ENCODE measurements at places on chromosomes 2 and 18. TPM values are rescaled to one million over a fixed set of nuclear protein-coding genes. Genes with fewer than 3 reads are reported as not detected.

The SLC30A3 gene
- total RNA-seq = under 0.01 TPM

The RNF149 gene
- total RNA-seq = 70.1 TPM

The EML4 gene
- total RNA-seq = 94.9 TPM

The SNRPD1 gene
- 6.2 TPM for total RNA-seq

The CCDC121 gene
- 1.1 TPM for total RNA-seq

The KANSL1L gene
- total RNA-seq = 38.0 TPM

The GALR1 gene
- total RNA-seq = not detected

Measured in osteoblast (primary cell).